ENCODE measurements at places on chromosomes 1 and 21.

- DNase-seq: no peak
Observed at GRCh38 chr1:180811886-180812285, 100.8 kb upstream of the KIAA1614 start.

- DNase-seq: no peak
Observed at GRCh38 chr1:7541629-7542028, 229.5 kb upstream of the VAMP3 start.

DNA sequence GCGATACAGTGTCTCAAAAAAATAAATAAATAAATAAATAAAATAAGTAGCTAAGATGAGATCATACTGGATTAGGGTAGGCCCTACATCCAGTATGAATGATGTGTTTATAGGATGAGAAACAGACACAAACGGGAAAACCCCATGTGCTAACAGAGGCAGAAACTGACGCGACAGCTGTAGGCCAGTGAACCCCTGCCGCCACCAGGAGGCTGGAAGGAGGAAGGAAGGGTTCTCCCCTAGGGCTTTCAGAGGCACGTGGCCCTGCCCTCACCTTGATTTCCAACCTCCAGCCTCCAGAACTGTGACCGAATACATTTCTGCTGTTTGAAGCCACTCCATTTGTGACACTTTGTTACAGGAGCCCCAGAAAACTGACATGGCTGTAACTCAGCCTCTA is 38.5 kb downstream of the CHD5 start:
- DNase-seq: no peak

DNA sequence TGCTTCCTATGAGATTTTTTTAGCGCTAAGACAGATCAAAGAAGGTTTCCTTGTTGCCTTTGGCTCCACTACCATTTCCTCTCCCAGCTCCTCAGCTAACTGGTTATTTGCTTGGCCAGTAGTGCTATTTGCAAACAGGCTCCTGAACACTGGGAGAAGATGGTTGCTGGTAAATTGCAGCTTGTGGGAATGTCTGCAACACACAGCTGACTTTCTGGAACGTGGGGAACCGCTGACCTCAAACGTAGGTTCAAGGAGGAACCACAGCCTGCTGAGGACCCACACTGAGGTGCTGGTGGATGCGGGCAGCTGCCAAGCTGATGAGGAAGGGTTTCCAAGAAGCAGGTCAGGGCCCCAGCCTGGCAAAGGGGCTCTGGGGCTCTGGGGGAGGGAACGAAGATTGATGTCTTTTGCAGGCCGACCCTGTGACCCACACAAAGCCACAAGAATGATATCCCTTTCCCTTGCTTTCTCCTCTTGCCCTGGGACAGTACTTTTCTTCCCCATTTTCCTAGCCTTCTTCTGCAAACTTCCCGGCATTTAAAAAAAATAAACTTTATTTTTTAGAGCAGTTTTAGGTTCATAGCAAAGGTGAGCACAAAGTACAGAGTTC is 24.8 kb downstream of the GNG4 start:
- no peak for DNase-seq

DNA sequence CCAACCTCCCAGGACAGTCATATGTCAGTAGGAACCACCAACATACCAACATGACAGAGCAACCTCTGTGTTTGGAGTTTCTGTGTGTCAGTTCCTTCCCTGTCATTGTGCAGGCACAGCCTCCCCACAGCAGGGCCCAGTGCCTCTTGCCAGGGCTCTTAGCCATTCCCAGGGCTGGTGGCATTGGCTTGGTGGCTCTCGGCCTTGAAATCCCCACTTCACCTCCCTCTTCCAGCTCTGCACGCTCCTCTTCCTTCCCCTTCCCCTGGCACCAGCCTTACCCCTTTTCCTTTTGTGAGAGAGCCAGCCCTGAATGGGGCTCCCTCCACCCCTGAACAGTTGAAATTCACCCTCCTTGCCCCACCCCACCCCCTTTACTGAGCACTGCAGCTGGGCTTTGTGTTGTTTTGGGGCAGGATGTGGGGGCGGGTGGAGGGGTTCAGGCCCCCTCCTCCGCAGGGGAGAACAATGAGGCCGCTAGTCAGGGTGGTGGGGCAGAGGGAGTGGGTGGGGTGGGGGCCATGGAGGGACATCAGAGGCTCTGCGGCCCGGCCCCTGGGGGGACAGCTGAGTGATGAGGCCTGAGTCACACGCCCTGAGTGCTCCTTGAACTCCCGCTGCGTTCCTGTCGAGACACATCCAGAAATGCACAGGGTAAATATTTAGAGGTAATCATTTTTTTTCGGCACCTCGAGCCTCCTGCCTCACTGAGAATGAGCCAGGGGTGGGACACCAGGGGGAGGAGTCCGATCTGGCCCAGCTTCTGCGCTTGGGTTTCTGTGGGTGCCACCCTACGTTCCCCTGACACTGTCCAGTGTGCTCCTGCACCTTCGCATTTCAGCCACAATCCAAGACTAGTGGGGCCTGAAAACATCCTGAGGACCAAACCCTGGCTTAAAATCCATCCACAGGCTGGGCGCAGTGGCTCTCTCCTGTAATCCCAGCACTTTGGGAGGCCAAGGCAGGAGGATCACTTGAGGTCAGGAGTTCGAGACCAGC is 28.6 kb downstream of the LGR6 start:
- DNase-seq: no peak

DNA sequence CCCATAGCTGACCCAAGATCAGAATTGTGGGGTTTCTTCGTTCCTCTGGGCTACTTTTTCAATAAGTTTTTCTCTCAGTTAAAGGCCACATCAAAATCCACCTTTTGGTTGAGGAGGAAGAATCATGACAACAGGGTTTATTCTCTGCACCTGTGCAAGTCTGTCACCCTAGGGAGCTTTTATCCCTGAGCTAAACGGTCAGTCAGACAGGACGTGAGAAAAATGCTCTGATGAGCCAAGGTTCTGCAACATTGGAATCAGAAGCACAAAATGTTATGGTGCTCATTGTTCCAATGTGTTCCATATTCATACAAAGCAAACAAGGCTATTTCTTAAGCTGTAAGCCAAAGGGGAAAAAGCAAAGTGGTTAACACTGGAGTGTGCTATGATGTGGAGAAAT is 7.4 kb upstream of the ERICH3 start:
- no peak for DNase-seq

GRCh38 chr1:241140670-241141069 is 216.3 kb downstream of the RGS7 start:
- no peak for DNase-seq

DNA sequence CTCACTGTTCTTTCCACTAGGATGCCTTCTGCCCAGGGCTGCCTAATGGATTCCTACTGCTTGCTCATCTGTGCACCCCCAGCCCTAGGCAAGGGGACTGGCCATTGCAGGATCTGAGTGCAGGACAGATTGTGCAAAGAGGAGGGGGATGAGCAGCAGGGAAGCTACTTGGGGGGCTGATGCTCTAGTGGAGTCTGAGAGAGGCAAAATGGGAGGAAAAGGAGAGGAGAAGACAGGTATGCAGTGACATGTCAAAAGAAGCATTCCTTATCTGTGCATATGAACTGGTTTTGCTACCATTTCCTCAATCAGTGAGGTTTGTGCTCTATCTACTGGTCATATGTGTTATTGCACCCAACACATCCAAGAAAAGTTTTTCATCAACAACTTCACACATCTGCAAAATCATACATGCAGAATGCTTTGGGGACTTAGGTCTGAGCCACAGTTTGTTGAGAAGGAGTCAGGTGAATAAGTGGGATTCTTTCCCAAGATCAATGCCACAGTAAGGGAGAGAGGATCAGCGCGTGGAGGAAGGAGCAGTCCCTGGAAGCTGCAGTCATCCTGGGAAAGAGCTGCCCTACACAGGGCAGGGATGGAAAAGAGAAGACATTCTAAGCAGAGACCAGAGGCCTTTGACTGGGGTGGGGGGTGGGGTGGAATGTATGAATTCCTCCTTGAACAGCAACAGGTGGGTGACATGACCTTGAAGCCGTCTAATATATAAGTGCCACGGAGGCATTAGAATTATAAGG is 14.4 kb downstream of the SLC5A9 start:
- no peak for DNase-seq

- DNase-seq: no peak
Observed at GRCh38 chr1:92536980-92537884, 50.5 kb upstream of the GFI1 start.

GRCh38 chr1:180267761-180268555 is 37.9 kb downstream of the LHX4 start:
- DNase-seq: no peak

GRCh38 chr1:35202048-35202719 is 9.2 kb upstream of the SFPQ start:
- DNase-seq: peak; percentile 64

DNA sequence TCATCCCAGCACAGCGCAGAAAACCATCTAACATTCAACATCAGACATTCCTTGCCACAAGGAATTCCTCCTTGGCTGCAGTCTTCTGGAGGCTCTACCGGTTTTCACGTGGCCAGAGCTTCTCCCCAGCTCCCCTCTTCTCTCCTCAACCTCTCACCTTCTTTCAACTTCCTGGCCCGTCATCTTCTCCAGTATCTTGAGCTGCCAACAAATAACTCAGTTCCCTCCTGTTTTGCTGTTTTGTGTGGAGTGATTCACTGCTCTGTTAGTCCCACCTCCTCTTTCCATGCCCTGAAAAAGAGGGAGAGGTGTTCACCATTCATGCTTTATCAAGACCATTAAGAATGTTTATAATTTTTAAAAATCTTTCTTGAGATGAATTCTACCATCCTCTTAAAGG is 32.6 kb downstream of the PIGM start:
- no peak for DNase-seq

DNA sequence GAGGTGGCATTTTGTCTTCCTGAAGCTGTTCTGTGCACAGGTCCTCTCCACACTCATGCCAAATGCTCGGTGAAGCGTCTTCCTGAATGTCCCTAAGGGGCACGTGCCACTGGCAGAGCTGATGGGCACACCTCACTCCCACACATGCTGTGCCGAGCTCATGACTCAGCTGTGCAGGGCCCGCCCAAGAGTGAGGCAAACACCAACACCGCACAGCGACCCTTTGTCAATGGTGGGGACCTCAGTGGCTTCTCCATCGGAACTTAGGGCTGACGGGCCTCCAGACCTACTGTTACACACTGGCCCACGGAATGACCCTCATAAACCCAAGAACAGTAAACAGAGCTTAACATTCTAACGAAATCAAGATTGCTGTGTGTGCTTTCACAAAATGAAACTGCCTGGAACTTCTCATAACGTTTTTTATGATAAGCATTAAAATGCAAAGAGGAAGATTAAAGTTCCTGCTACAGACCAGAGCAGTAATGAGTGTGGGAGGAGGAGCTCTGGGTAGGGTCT is 89.3 kb downstream of the SIM2 start:
- no peak for DNase-seq
